ENCODE measurements at places on chromosomes 6 and 20. TPM values are rescaled to one million over a fixed set of nuclear protein-coding genes. Genes with fewer than 3 reads are reported as not detected.
A peak's percentile ranks its signal among the peaks of the same experiment; 100 is the strongest.

GRCh38 chr6:126957721-126958120, 160.8 kb upstream of the RSPO3 start:
- DNase-seq = no peak

DNA sequence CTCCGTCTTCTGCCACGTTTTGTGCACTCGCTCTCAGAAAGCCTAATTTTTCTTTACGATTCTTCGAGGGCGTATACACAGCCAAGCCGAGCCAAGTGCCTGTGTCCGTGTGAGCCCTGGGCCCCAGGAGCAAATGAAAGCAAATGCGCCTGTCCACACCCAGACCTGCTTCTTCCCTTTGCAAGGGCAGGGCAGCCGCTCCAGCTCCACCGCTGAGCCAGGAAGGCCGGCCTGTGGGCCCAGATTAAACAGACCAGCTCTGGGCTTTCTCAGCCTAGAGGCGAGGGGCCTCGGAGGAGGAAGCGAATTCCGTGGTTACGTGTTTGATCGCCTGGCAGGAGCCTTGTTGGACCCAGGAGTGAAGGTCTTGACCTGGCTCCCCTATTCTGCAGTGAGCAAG, 184.6 kb downstream of the SMOC2 start:
- no peak for DNase-seq

CDK5RAP1 gene
- polyA plus RNA-seq = 32.3 TPM

KCNB1 gene
- 0.57 TPM for polyA plus RNA-seq

DNA sequence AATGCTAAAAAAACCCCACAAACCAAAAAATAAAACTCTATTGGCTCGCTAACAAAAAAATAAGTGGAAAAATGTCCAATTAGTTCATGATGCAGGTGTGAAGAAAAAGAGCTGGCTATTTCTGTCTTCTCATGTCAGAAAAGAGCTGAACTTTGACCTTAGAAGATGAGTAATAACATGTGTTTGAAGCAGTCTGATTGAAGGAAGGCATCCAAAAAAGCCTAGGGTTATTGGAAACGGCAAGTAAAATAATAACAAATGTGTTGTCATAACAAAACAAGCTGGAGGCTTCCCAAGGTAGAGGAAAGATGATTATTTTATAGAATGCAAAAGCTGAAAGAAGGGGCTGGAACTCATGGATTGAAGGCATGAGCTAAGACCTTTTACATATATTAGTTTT, 94.4 kb upstream of the FAM184A start:
- DNase-seq = no peak

PNLDC1 gene
- 0.18 TPM for polyA plus RNA-seq

DNA sequence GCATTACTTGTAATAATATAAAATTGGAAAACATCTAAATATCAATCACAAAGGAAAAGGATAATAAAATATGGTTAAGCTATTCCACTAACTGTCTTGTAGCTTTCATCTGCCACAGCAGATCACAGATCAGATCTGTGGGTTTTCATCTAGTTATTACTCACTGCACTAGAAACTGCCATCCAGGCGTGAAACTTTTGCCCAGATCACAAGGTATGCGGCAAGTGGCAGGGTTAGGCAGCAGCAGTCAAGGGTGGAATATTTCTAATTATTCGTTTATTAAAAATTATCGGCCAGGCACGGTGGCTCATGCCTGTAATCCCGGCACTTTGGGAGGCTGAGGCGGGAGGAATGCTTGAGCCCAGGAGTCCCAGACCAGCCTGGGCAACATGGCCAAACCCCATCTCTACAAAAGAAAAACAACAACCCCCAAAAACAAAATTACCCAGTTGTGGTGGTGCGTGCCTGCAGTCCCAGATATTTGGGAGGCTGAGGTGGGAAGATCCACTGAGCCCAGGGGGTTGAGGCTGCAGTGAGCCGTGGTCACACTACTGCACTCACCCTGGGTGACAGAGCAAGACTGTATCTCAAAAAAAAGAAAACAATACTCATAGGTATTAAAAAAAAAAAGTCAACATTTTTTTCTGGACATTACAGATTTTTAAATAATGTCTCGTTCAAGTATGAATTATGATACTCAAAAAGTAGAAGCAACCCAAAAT, 32.1 kb downstream of the BEND3 start:
- no peak for DNase-seq

TSPYL1 gene
- polyA plus RNA-seq = 101 TPM

- peak; percentile 52 for DNase-seq
These were observed 50.8 kb upstream of the NRN1 start for GRCh38 chr6:6057442-6058053.

LY6G5B gene
- 35.1 TPM for polyA plus RNA-seq

DNA sequence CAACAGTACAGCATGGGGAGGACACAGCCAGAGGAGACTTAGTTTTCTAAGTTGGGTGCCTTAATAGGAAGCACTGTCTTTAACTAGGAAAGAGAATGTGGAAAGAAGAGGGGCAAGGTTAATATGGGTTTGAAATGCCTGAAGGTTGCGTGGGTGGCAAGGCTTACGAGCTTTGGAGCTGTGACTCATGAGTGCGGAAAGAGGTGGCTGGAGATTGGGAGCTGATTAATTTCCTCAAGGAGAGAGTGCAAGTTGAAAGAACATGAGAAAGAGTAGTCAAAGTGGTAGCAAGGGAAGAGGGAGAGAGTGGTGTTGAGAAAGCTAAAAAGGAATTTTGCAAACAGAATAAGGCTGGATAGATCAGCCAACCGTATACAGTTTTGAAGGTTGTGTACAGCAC, 315.1 kb upstream of the PRND start:
- DNase-seq = no peak

DNA sequence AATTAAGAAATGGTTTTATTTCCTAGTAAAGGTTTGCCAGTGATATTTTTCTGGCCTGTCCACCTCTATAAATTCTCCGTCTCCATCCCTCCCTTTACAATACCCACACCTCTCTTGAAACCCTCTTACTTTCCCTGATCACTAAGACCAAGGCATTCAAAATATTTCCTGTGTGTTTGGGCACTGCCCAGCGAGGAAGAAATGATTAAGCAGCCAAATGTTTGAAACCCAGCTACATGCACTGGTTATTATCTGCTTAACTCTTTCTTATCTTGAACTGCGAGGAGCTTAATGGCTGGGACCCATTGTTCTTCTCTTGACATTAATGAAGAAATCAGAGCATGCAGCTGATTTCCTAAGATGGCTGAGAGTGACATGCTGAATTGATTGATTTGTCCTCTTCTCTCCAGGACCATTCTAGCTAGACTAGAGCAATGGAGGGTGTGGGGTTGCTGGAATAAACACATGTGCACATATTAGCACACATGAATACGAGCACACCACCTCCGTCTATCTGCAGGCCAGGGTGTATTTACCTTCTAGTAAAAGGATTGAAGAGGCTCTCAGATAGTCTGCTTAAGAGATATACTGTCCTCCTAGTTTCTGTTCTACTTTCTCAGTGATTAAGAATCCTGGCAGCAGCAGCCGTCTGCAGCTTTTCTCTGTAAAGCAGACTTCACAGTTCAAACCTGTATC, 46.1 kb upstream of the PRDM1 start:
- no peak for DNase-seq

GRCh38 chr6:41318261-41318653, 17.2 kb upstream of the NCR2 start:
- DNase-seq = peak; percentile 57

CABLES2 gene
- 8.6 TPM for polyA plus RNA-seq

GRCh38 chr6:52689857-52690256, 18.9 kb downstream of the TMEM14A start:
- no peak for DNase-seq

GRCh38 chr6:42159431-42160024, 13.6 kb upstream of the GUCA1A start:
- no peak for DNase-seq

Measured in renal pelvis (tissue), 12 donors.